Activated naive CD4-positive, alpha-beta T cell treated with anti-CD3 and anti-CD28 coated beads, Interleukin-2, amount 50 U/mL, for 16 hours (primary cell): ENCODE measurements at places on chromosomes 4 and X.
A peak's percentile ranks its signal among the peaks of the same experiment; 100 is the strongest.

DNA sequence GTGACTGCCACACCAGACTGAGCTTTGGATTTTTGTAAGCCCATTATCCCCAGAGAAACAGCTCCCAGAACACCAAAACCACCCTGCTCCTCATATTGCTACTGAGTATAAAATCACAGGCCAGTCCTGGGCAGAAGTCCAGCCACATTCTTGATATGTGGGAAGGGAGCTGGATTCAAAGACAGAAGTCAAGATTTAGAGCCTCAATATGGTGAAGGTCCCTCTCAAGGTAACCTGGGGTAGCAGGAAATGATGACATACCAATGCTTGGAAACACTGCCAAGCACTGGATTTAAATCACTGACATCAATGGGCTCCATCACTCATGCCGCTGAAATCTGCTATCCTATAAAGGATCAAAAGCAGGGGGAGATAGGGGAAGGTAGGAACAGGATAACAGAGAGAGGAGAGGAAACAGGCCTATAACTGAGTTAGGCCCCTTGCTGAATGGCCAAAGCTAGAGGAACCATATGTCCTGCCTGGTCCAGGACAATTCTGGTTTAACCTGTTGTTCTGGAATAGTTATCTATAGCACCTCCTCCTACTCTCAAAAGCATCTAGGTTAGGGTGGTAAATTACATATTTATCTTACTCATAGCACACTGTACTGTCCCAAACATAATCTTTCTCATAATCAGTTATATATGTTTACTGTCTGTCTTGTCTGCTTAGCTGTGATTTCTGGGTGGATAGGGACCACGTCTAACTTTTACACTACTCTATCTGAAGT lies 83.7 kb upstream of the NHS start:
- no peak for DNase-seq

GRCh38 chrX:9873952-9874351 lies 87.7 kb downstream of the SHROOM2 start:
- peak; percentile 43 for DNase-seq

DNA sequence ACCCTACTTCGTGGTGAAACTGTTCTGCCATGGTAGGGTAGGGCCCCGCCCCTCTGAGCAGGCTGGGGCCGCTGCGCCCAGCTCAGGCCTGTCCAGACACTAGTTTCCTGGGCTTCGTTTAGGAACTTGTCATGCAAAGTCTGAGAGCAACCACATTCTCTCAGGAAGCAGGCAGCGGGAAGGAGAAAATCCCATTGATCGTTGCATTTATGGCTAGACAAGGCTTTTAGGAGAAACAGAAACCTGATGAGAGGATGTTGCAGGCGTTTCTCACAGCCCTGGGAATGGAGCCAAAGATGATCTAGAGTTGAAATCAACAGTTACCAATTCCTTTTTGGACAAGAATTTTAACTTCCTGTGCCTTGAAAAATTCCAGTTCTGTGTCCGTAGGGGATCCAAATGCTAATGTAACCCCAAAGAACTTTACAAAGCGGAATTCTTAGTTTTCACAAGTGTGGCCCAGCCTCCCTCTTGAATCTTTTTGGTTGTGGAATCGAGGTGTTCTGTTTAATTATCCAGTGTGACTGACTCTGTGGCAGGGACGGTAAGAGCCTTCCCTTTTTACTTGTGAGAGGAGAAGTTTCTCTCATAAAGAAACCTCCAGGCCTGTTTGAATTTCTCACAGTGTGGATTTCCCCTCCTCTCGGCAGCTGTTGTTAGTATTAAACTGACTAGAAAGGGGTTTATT lies 4.5 kb upstream of the CXCL9 start:
- DNase-seq: no peak

DNA sequence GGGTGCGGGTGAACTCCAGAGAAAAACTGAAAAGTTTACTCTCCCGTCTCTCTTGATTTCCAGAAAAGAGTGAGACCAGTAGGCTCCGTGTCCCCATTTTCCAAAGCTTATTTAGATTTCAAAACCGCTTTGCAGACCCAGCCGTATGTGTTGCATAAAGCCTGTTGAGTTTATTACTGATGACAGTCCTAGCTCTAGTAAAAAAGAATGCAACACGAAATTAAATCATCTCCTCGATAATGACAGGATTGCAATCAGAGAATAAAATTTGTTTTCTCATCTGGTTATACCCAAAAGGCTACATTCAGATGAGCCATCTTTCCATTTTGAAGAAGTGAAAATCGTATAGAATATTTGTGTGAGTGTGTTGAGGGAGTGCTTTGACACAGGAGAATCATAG lies 16.1 kb upstream of the VCX3A start:
- DNase-seq: no peak

DNA sequence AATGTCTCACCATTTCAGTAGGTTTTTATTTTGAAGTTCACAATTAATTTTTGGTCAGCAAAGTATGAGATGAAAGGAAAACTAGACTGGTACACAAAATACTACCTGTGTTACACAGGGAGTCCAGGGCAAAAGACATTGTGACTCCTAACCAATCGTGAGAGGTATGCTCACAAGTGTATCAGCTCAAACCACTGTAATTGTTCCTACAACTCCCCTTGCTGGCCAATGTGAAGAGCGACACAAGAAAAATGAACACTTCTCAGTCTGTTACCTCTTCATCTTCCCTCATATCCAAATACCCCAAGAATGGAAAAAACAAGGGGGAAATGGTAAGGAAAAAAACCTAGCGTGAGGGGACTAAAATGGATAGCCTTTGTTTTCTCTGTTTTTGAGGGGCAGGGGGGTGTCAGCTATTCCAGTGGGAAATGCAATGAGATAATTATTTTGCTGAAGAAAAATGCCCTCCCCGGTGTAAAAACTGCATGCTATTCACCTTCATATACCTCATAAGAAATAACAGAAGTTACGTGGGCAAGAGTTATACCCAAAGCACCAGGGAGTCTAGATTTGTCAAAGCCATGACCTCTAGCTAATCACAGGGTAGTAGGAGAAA lies 30.6 kb upstream of the NSUN7 start:
- DNase-seq: no peak

GRCh38 chr4:82076359-82076758 lies 297.4 kb downstream of the HNRNPD start:
- DNase-seq: no peak

- no peak for DNase-seq
These were observed 1514.8 kb downstream of the RPA4 start for GRCh38 chrX:98398542-98398941.

GRCh38 chrX:23704673-23705206 lies 37.4 kb downstream of the PRDX4 start:
- DNase-seq: no peak

DNA sequence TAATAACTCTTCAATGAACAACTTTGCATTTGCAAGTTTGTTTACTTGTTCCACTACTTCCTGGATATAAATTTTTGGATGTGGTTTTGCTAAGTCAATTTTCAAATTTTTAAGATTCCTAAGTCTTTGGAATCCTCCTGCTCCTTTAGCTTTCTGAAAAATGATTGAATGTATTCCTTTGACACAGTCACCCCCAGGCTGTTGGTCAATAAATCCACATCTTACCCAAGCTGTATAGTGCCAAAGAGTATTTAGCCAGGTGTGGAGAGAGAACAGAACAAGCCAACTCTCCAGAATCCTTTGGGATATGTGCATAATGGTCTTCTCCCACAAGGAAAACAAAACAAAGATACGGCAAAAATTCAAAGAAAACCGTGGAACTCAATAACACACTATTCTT lies 56.9 kb upstream of the INTU start:
- DNase-seq: no peak

- no peak for DNase-seq
These were observed 161.8 kb downstream of the MAB21L2 start for GRCh38 chr4:150743564-150744342.

GRCh38 chr4:79998201-79998600 lies 74.8 kb downstream of the ANTXR2 start:
- no peak for DNase-seq

DNA sequence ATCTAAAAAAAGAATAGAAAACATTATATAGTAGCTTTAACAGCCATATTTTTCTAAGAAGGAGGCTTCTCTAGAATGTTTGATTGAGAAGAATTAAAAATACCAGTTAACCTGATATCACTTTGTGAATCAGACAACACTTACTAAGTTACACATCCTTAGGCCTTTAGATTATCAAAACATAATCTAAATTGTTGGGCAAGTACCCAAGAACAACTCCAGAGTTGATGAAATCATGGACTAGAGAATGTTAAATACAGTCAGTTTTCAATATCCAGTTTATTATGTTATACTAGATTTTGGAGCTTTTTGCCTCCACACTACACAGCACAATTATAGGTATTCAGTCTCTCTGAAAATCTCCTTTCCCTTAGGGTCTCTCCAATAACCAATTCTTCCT lies 39.6 kb downstream of the ARL13A start:
- no peak for DNase-seq

DNA sequence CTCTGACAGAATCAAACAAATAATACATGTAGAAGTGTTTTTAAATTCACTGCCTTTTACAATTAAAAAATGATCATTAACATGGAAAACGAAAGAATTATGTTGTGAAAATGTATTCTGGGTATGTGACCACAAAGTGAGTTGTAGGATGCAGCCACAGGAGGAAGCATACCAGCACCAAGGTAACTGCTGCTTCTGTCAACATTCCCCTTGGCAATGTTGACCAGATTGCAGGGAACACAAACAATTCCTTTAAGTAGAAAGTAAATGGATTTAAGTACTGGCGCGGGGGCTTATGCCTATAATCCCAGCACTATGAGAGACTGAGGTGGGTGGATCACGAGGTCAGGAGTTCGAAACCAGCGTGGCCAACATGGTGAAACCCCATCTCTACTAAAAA lies 1877.9 kb upstream of the PCDH7 start:
- no peak for DNase-seq

GRCh38 chr4:63348735-63349673 lies 1060.2 kb downstream of the TECRL start:
- no peak for DNase-seq

DNA sequence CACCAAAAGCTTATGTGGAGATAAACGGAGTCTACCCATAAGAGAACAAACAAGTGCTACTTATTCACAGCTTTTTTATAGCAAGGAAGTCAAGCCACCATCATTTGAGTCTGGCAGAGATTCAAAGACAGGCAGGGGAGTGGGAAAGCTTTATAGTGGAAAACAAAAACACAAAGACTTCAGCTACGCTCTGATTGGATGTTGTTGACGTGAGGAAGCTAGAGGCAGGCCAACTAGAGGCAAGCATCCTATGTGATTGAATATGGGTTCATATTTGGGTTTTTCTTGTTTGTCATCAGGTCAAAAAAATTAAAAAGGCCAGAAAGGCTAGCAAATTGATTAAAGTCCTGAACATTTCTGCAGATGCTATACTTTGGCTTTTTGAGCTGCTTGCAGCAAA lies 719 bp upstream of the TCEAL4 start:
- DNase-seq: no peak

DNA sequence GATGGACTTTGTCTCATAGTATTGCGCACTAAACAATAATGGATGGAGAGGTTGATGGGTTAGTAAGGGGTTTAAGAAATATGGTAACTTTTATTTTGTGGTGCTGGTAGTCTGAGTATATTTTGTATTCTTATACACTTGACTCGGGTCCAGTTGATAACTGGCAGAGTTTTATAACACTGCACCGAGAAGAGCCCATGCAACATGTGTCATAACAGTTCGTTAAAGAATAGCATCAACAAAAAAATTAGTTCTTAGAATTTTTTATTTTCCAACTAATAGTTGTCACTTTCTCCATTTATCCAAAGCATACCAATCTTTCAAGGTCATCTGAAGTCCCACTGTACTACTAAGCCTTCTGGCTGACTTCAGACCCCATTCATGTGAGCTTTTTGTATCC lies 175.1 kb downstream of the SOWAHB start:
- DNase-seq: no peak

- DNase-seq: no peak
These were observed 568.6 kb upstream of the BOD1L1 start for GRCh38 chr4:14196131-14196530.

GRCh38 chr4:74364652-74365491 lies at the start of gene EREG:
Gene EREG (plus strand): TSS chr4:74365145. CDS start chr4:74365309, 164 bp downstream.
- no peak for DNase-seq

DNA sequence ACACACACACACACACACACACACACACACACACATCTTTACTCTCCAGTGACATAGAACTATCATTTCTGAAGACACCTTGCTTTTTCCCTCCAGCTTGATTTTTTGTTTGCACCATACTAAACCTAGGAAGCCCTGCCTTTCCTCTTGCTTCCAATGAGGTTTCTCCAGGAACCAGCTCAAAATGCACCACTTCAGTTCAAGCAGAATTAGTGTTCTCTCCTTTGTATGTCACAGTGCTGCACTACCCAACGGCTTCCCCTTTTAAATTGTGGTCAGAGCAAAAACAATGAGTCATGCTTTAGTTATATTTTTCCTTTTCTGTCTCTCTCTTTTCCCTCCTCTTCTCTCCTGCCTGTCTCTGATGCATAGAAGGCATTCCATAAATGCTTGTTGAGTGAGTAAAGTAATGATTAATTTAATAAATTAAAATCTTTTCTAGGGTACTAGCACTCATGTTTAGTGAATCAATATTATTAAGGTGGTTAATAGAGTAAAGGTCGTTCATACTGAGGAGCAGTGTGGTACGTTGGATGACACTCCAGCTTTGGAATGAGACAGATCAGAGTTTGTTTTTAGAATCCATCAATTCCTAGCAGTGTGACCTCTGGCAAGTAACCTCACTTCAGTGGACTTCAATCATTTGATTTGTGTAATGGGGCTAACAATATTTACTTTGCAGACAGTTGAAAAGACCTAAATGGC lies 5.9 kb downstream of the RTL3 start:
- DNase-seq: no peak

GRCh38 chr4:74890341-74890740 lies 42.6 kb upstream of the PARM1 start:
- DNase-seq: no peak

GRCh38 chr4:108556588-108557200 lies 63.7 kb upstream of the RPL34 start:
- DNase-seq: no peak

GRCh38 chrX:139930401-139930800 lies 2.5 kb downstream of the ATP11C start:
- no peak for DNase-seq

DNA sequence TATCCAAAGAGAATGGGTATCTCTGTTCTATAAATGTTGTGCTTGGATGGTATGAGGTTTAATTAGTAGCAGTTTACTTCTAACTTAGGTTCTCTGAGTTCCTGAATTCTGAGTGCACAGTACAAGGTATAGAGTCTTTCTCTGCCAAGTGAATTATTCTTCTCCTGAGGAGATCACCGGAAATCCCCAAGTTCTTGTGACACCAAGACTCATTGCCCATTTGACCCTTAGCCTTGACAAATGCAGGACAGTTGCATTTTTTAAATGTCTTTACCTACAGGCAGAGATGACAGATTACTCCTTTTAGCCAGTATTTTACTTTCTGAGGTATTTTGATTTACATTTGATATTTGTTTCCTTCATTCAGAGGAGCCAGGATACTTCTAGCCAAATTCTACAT lies 72.9 kb downstream of the MAOA start:
- DNase-seq: no peak

GRCh38 chr4:174537634-174538033 lies 15.3 kb upstream of the HPGD start:
- no peak for DNase-seq

- DNase-seq: no peak
These were observed 585.6 kb downstream of the IL1RAPL1 start for GRCh38 chrX:29172880-29173279.
